ENCODE measurements at places on chromosomes 5 and 9.

DNA sequence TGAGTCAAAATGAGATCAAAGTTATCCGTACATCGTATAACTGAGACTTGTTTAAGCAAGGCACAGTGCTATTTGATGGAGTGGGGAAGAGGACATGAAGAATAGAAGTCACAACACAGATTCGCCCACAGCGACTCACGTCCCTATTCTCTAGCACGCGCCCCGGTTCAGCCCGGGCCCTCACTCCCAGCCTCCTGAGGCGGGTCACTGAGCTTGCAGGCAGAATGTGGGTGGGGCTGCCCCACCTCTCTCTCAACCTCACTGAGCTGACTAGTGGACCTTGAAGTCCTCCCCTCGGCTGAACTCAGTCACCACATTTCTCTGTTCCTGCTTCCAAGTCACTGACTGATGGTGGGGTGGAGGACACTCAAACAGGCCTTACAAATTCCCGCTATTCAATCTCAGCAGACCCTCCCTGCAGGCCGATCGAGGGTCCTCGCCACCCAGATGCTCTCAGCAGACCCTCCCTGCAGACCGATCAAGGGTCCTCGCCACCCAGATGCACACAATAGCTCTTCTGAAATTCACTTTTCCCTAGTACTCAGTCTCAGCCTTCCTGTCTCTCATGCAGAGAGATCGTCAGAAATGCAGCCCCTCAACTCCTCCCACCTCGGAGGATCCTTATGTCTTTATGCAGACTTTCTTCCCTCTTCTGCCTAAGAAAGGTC, 12.9 kb downstream of the GLDC start:
- no peak for ATAC-seq

- ATAC-seq, result no peak
Measured at GRCh38 chr9:15426019-15426418, 3.3 kb downstream of the SNAPC3 start.

- ATAC-seq, result no peak
Measured at GRCh38 chr5:141697586-141697985, 15.6 kb upstream of the ARAP3 start.

GRCh38 chr9:109797509-109797908, 17.5 kb downstream of the PALM2AKAP2 start:
- no peak for ATAC-seq

DNA sequence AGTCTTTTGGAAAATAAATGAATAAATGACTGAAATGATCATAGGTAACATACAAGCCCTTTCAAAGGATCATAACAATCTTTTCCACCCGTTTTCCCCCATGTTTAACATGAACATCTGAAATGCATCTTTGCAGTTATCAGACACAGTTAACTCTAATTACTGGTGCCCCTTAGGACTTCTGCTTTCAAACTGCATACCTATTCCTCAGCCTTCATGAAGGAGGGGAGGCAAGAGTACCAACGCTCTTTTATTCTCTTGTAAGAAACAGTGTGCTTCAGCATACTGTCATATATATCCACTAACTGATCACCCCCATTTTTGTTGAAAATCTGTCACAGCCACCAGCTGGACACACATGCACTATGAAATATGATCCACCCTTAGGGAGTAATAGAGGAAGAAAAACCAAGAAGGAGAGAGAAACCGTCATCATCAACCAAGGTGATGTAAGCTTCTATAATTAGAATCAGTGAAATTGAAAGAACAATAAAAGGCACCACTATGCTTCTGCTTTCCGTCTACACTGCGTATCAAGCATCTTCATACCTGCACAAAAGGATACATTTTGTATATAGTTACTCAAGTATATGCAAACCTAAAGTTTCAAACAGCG, 98.7 kb downstream of the RAPGEF6 start:
- ATAC-seq, result peak; percentile 33

DNA sequence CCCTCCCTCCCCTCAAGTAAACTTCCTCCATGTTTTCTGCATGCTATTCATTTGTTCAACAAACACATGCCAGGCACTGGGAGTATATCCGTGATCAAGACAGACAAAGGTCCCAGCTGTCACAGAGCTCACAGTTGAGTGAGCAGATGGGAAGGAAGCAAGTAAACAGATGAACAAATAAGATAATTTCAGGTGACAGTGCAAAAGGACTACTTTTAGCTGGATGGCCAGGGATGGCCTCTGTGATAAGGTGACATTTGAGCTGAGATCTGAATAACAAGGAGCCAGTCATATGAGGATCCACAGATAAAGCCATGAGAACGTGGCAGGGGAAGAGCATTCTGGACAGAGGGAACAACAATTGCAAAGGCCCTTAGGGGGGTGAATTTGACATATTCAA, 121.7 kb upstream of the RAD23B start:
- ATAC-seq, result no peak

DNA sequence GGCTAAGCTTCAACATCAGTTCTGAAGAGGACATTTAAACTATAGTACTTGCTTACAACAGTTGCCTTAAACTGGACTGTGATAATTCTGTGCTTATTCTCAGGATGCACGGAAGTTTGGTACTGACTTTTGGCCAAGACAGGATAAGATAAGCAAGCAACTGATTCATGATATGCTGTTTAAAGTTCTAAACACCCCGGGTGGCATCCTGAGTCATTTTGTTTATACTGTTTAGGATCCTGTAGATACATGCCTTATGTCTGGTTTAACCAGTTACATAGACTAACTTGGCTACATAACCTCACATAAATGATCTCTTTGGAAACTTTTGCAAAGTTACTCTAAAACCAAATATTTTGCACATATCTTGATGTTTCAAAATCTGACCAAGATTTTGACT, 95.9 kb downstream of the CDH9 start:
- no peak for ATAC-seq

GRCh38 chr5:36728697-36729543, 122.5 kb downstream of the SLC1A3 start:
- ATAC-seq, result peak; percentile 54

DNA sequence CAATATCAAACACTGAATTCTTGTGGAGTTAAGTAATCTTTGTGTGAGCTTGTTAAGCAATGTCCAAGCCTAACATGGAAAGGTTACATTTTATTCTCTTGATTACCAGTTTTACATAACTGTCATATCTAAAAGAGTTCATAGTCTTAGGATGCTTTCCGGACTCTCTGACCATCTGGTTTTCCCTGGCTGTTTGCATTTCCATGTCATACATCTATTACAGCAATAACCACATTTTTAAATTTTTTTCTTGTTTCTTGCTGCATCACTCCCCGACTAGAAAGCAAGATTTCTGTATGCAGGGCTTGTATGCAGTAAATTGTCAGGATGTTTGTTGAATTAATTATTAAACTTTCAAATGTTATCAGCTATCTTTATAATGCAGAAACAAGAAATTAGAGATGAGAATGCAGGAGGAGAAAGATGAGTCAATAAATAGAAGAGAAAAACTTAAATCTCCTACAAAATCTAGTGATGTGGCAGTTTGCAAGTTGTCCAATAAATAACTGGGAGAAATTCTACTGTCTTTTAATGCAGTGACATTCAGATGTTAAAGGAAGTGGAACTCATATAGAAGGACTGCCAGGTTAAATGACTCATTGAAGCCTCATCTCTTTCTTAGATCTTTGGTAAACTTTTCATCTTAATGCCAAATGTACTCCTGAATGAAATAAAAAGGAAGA, 179.6 kb upstream of the SGCD start:
- no peak for ATAC-seq

GRCh38 chr5:10875201-10875768, 114.3 kb upstream of the DAP start:
- no peak for ATAC-seq

DNA sequence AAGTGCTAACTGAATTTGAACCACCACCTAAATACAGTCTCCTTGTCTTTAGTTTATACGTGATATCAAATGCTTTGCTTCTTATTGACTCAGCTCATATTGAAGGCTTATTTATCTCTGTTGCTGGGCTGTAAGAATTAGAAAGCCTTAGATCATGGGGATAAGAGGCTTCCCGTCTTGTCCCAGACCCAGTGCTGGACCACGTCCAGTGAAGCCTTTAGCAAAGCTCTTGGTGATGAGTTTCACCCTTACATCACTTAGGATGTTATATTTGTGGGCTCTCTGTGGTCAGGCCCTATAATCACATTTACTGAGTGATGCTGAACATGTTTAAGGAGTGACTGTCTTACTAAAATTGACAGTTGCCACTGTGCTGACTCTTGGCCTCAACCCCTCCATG, 11.2 kb downstream of the FAM240B start:
- no peak for ATAC-seq

DNA sequence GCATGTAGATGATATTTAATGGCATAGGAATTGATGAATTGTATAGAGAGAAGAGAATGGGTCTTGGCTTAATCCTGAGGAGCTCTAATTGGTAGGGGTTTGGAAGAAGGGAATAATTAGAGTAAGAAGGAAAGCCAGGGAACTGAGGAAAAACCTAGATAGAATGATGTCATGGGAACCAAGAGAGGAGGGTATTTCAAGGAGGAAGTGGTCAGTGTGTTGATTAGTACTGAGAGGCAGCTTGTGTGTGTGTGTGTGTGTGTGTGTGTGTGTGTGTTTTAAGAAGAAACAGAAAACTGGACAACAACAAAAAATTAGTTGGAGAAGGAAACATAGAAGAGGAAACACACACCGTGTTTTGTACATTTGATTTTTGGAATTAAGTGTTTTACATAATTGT, 42.8 kb downstream of the MAST4 start:
- ATAC-seq, result no peak

GRCh38 chr5:100311806-100312205, 223.4 kb upstream of the FAM174A start:
- ATAC-seq, result no peak

- ATAC-seq, result no peak
Measured at GRCh38 chr9:127186806-127187205, 64.4 kb upstream of the ANGPTL2 start.

GRCh38 chr9:95509851-95510708, 6.7 kb downstream of the PTCH1 start:
- no peak for ATAC-seq

DNA sequence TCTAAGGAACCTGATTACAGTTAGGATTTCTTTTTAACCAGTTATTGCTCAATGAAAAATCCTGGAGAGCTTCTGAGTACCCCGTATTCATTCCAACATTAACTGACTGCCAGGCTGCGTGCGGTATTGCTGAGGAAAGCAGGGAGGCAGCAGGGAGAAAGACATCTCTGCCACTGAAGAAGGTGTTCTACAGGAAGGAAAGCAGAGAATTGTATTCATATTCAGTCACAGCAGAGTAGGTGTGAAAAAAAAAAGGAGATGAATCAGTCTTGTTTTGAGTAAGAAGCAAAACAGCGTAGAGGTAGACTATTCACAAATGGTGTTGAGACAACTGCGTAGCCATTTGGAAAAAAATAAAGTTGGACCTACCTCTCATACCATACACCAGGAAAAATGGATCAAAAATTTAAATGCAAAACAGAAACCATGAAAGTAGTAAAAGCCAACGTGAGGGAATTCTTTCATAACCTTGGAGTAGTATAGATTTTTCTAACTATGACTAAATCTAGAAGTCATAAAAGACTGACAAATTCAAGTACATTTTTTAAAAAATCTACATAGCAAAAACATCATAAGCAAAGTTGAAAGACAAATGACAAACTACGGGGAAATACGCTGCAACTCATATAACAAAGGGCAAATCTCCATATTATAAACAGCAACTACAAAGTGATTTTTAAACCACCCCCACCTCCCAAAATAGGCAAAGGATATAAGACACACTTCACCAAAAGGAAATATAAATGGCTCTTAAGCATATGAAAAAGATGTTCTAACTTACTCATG, 9.9 kb upstream of the NR4A3 start:
- peak; percentile 74 for ATAC-seq

DNA sequence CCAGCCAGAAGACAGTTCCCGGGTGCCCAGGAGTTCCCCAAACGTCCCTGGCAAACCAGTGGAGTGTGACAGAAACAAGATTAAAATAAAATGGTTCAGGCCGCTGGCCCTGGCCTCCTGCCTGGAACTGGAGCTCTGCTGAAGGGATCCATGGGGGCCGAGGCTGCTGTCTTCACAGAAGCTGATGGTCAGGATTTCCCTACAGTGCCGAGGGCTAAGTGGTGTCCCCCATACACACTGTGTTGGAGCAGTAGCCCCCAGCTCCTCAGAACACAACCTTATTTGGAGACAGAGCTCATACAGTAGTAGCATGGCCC, 55.9 kb downstream of the MRPL36 start:
- ATAC-seq, result no peak

- no peak for ATAC-seq
Measured at GRCh38 chr9:101458963-101459631, 23.5 kb upstream of the ALDOB start.

GRCh38 chr9:3682186-3682585, 156.4 kb upstream of the RFX3 start:
- ATAC-seq, result no peak

DNA sequence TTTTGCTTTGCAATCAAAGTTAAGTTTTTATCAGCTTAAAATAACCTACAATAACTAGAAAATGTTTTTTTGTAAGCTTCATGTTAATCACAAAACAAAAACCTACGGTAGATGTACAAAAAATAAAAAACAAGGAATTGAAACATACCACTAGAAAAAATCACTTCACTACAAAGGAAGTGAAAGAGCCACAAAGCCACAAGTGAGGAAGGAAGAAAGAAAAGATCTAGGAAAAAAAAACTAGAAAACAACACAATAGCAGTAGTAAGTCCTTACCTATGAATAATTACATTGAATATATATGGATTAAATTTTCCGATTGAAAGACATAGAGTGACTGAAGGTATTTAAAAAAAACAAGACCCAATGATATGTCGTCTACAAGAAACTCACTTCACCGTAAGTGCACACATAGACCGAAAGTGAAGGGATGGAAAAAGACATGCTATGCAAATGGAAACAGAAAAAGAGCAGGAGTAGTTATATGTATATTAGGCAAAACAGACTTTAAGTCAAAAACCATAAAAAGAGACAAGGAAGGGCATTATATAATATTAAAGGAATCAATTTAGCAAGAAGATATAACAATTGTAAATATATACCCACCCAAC, 13.4 kb upstream of the ZDHHC21 start:
- no peak for ATAC-seq

GRCh38 chr5:135761746-135762145, 72.7 kb upstream of the SLC25A48 start:
- no peak for ATAC-seq

- ATAC-seq, result no peak
Measured at GRCh38 chr5:23303435-23303834, 204.0 kb upstream of the PRDM9 start.

DNA sequence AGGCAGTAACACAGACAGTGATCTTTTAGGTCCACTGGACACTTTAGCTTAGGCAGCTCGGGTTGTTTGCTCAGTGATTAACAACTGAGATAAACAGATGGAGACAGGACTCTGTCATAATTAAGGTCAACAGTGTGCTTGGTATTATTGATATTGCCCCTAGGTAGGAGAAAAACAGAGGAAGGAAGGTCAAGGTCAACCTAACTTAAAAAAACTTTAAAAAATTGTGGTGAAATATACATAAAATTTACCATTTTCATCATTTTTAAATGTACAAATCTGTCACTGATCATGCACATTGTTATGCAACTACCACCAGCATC, 2.1 kb upstream of the HSPA4 start:
- ATAC-seq, result no peak

Measured in activated CD4-positive, CD25-positive, alpha-beta regulatory T cell treated with anti-CD3 and anti-CD28 coated beads, Interleukin-2, amount 50 U/mL, for 24 hours (primary cell).